Muscle of leg (tissue), 16 donors: ENCODE measurements at places on chromosomes 11 and 22. TPM values are rescaled to one million over a fixed set of nuclear protein-coding genes. Genes with fewer than 3 reads are reported as not detected.

The SLC25A18 gene
- total RNA-seq: 0.53 TPM

The OR8D1 gene
- not detected for total RNA-seq

The PKDREJ gene
- 0.04 TPM for total RNA-seq

The RASSF10 gene
- 0.35 TPM for total RNA-seq

The SBF2 gene
- total RNA-seq: 28.5 TPM

The OR6T1 gene
- total RNA-seq: not detected

The KCTD21 gene
- total RNA-seq: 4.9 TPM

The CYTH4 gene
- 6.5 TPM for total RNA-seq

The ALDH3B2 gene
- 0.09 TPM for total RNA-seq

- DNase-seq: no peak
- H3K36me3 ChIP-seq: no peaks in the 10 kb centered on the region
- H3K4me1 ChIP-seq: peaks cover 14% of the 10 kb centered on the region
- H3K27me3 ChIP-seq: no peaks in the 10 kb centered on the region
- no peak overlapping the region for H3K27ac ChIP-seq
Measured at GRCh38 chr11:10646681-10647355, 46.7 kb downstream of the IRAG1 start.

GRCh38 chr11:36030731-36031281 lies 86.9 kb downstream of the LDLRAD3 start:
- peak; percentile 90 for DNase-seq
- no peaks in the 10 kb centered on the region for H3K27me3 ChIP-seq
- H3K4me3 ChIP-seq: no peak overlapping the region
- H3K27ac ChIP-seq: peak overlapping the region; percentile 38

DNA sequence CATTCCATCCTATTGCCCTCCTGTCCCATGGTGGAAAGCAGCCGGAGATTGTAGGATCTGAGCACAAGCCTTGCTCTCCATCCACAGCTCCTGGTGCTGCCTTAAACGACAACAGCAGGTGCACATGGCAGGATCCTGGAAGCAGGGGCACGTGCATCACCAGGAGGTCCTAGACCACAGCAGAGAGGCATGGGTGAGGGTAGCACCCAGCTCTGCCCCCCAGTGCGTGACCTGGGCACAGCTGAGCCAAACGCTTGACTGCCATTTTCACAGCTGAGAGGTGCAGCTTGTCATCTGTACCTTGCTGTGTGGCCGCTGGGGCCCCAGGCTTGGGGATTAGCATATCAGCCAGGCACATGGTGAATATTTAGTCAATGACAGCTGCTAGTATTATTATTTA lies 92.7 kb downstream of the NTM start:
- H3K36me3 ChIP-seq: no peaks in the 10 kb centered on the region
- H3K27me3 ChIP-seq: peaks cover 16% of the 10 kb centered on the region
- H3K4me3 ChIP-seq: no peak overlapping the region
- no peak for DNase-seq

GRCh38 chr22:25447686-25448434 lies 116.6 kb upstream of the GRK3 start:
- H3K27ac ChIP-seq: peak overlapping the region; percentile 70
- no peaks in the 10 kb centered on the region for H3K27me3 ChIP-seq
- peaks cover 5% of the 10 kb centered on the region for H3K36me3 ChIP-seq

DNA sequence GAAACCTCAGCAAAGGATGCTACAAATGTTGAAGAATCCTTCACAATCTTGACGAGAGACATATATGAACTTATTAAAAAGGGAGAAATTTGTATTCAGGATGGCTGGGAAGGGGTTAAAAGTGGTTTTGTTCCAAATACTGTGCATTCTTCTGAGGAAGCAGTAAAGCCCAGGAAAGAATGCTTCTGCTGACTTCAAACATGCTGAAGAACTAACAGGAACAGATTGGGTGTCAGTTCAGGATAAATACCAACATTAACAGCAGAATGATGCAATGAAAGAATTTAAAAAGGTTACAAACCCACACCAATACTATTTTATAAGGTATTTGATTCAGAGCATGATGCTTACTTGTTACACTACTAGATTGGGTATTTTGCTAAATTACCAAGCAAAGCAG lies 33.9 kb downstream of the RAB39A start:
- H3K4me3 ChIP-seq: no peak overlapping the region
- H3K4me1 ChIP-seq: no peaks in the 10 kb centered on the region
- H3K27ac ChIP-seq: no peak overlapping the region
- no peak for DNase-seq
- H3K27me3 ChIP-seq: no peaks in the 10 kb centered on the region

- H3K36me3 ChIP-seq: peaks cover 63% of the 10 kb centered on the region
- H3K27ac ChIP-seq: no peak overlapping the region
- no peak overlapping the region for H3K4me3 ChIP-seq
Measured at GRCh38 chr11:64852804-64853509, 8.5 kb upstream of the CDC42BPG start.

DNA sequence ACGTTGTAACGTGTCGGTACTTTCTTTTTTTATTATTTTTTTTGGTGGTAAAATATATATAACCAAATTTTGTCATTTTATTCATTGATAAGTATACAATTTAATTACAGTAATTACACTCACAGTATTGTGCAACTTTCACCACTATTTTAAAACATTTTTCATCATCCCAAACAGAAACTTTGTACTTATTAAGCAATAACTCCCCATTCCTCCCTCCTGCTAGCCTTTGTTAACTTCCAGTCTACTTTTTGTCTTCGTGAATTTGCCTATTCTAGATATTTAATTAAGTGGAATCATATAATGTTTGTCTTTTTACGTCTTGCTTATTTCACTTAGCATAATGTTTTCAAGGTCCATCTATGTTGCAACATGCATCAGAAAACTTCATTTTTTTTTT lies 58.5 kb downstream of the STIM1 start:
- no peaks in the 10 kb centered on the region for H3K36me3 ChIP-seq
- no peak overlapping the region for H3K4me3 ChIP-seq
- DNase-seq: no peak
- H3K27ac ChIP-seq: no peak overlapping the region
- H3K27me3 ChIP-seq: no peaks in the 10 kb centered on the region

GRCh38 chr11:113242767-113243397 lies 71.5 kb upstream of the TTC12 start:
- H3K27ac ChIP-seq: peak overlapping the region; percentile 10
- H3K4me3 ChIP-seq: peak overlapping the region; percentile 15
- H3K36me3 ChIP-seq: peaks cover 5% of the 10 kb centered on the region
- DNase-seq: peak; percentile 77
- H3K4me1 ChIP-seq: peaks cover 4% of the 10 kb centered on the region

- H3K27me3 ChIP-seq: no peaks in the 10 kb centered on the region
- H3K4me3 ChIP-seq: no peak overlapping the region
- no peak overlapping the region for H3K27ac ChIP-seq
- no peaks in the 10 kb centered on the region for H3K36me3 ChIP-seq
Measured at GRCh38 chr22:17074648-17075002, 10.2 kb upstream of the IL17RA start.

- H3K36me3 ChIP-seq: no peaks in the 10 kb centered on the region
- DNase-seq: no peak
- H3K27me3 ChIP-seq: no peaks in the 10 kb centered on the region
- H3K27ac ChIP-seq: peak overlapping the region; percentile 90
- H3K4me1 ChIP-seq: peaks cover 24% of the 10 kb centered on the region
Measured at GRCh38 chr11:95255251-95256145, 24.5 kb upstream of the SESN3 start.

- no peaks in the 10 kb centered on the region for H3K4me1 ChIP-seq
- no peak for DNase-seq
- H3K4me3 ChIP-seq: no peak overlapping the region
- H3K27ac ChIP-seq: no peak overlapping the region
- no peaks in the 10 kb centered on the region for H3K36me3 ChIP-seq
Measured at GRCh38 chr11:116472651-116473050, 300.1 kb downstream of the BUD13 start.

DNA sequence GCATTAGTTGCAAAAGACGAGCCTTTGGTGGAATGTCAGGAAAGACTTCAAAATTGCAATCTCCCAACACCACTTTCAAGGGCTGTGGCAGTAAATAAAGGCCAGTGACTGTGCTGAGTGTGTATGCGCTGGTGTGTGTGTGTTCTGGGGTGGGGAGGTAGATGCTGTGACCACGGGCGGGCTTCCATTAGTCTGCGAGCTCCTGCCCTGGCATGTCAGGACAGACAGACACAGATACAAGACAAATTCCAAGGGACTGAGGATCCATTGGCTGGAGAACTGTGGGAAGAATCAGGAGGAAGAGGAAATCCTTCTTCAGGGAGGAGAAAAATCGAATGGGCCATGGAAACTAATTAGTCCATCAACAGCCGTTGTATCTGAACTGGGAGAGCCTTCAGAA lies 83.6 kb downstream of the FEZ1 start:
- H3K27me3 ChIP-seq: no peaks in the 10 kb centered on the region
- DNase-seq: no peak
- no peak overlapping the region for H3K4me3 ChIP-seq

- no peaks in the 10 kb centered on the region for H3K27me3 ChIP-seq
- H3K36me3 ChIP-seq: no peaks in the 10 kb centered on the region
- H3K4me3 ChIP-seq: no peak overlapping the region
- no peaks in the 10 kb centered on the region for H3K4me1 ChIP-seq
- no peak for DNase-seq
Measured at GRCh38 chr11:41031551-41032060, 427.8 kb downstream of the LRRC4C start.

DNA sequence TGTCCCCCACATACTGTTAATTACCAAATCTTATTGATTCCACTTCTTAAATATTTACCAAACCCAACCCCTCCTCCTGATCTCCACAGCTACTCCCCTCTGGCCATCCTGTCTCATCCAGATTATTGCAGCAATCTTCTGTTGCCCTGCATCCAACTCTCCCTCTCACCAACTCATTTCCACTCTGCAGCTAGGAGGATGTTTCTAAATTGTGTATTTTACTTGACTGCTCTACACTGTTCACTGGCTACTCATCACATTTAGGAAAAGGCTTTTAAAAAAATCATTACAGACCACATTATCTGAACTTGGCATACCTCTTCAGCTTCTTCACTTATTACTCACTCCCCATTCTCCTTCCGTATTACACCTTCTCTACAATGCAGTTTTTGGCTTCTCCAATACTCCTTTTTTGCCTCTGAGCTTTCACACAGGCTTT lies 117.9 kb downstream of the ATG16L2 start:
- no peak overlapping the region for H3K4me3 ChIP-seq
- DNase-seq: no peak
- no peaks in the 10 kb centered on the region for H3K4me1 ChIP-seq
- H3K27ac ChIP-seq: no peak overlapping the region
- H3K36me3 ChIP-seq: no peaks in the 10 kb centered on the region

DNA sequence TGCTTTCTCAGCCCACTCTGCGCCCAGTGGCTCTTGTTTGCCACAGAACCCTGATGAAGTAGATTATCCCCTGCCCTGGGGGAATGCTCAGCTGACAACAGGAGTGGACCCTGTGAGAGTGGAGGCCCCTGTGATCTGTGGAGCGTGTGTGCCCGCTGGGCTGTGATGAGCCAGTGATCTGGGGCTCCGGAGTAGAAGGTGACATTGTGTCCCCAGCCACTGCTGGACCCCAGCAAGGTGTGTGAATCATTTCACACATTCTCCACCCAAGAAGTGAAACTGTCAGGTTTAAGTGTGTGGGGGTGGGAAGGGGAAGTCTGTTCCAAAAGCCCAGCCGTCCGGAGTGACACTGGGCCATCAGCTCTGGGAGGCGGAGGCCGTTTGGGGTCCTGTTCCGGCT lies 33.1 kb upstream of the GRAMD4 start:
- no peak for DNase-seq
- H3K36me3 ChIP-seq: no peaks in the 10 kb centered on the region
- no peak overlapping the region for H3K4me3 ChIP-seq
- H3K27ac ChIP-seq: no peak overlapping the region
- peaks cover 34% of the 10 kb centered on the region for H3K4me1 ChIP-seq
- no peaks in the 10 kb centered on the region for H3K27me3 ChIP-seq

DNA sequence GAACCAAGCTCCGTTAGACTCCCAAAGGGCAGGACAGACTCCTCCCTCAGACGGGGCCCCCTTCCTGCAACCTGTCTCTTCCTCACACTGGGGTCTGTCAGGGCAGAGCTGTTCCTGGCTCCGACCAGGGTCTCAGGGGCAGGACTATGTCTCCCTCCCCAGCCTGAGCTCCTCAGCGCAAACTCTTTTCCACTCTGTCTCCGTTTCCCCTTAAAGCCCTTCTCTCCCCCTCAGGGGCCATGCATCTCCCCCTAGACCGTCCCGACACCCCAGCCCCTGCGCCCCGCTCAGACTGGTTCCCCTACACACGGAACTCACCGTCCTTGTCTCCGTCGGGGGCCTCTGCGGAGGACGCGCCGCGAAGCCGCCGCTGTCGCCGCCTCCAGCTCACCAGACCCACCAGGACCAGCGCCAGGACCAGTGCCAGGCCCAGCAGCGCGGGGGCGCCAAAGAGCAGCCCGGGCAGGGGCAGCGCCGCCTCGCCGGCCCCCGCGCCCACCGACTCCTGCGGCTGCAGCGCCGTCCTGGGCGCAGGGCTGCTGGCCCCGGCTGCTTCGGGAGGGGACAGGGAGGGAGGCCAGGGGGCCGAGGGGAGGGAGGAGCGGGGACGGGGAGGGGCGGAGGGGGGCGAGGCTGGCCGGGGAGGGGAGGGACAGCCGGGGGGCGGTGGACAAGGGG lies 684 bp downstream of the TNFRSF13C start:
- peak overlapping the region; percentile 15 for H3K4me3 ChIP-seq
- H3K27ac ChIP-seq: no peak overlapping the region
- peaks cover 44% of the 10 kb centered on the region for H3K27me3 ChIP-seq
- H3K36me3 ChIP-seq: no peaks in the 10 kb centered on the region
- peaks cover 15% of the 10 kb centered on the region for H3K4me1 ChIP-seq
- DNase-seq: peak; percentile 63

- no peaks in the 10 kb centered on the region for H3K4me1 ChIP-seq
- H3K4me3 ChIP-seq: no peak overlapping the region
- no peak overlapping the region for H3K27ac ChIP-seq
- H3K36me3 ChIP-seq: no peaks in the 10 kb centered on the region
- no peak for DNase-seq
Measured at GRCh38 chr11:110199184-110199981, 97.0 kb downstream of the RDX start.

DNA sequence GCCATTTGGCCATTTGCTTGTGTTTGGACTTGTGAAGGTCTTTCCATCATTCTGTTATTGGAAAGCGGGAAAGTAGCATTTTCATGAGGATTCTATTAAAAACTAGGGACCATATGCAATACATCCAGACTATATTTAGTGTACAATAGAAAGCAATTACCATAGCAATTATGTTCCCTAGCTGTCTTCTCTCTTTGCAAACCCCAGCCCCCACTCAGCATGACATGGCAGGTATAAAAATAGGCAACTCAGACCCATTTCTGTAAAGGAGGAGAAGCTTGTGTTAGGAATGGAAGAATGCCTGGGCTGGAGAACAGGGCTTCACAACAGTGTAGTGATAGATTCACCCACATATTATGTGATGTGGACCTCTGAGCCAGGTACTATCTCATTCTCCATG lies 12.4 kb downstream of the OR51B6 start:
- no peak for DNase-seq
- H3K4me1 ChIP-seq: no peaks in the 10 kb centered on the region
- no peaks in the 10 kb centered on the region for H3K27me3 ChIP-seq
- no peak overlapping the region for H3K4me3 ChIP-seq
- no peaks in the 10 kb centered on the region for H3K36me3 ChIP-seq
- no peak overlapping the region for H3K27ac ChIP-seq

GRCh38 chr11:115665175-115665821 lies 161.1 kb upstream of the CADM1 start:
- no peaks in the 10 kb centered on the region for H3K36me3 ChIP-seq
- H3K4me3 ChIP-seq: no peak overlapping the region
- peak; percentile 40 for DNase-seq
- H3K27me3 ChIP-seq: peaks cover 28% of the 10 kb centered on the region

GRCh38 chr22:31945971-31946680 lies 1.8 kb downstream of the YWHAH start:
- peak overlapping the region; percentile 89 for H3K4me3 ChIP-seq
- no peaks in the 10 kb centered on the region for H3K27me3 ChIP-seq
- peak overlapping the region; percentile 88 for H3K27ac ChIP-seq
- peak; percentile 23 for DNase-seq

GRCh38 chr11:79461144-79461543 lies 20.3 kb upstream of the TENM4 start:
- H3K27me3 ChIP-seq: no peaks in the 10 kb centered on the region
- peak; percentile 60 for DNase-seq
- H3K4me3 ChIP-seq: no peak overlapping the region
- no peak overlapping the region for H3K27ac ChIP-seq
